ENCODE measurements at places on chromosomes 1 and 21.

- DNase-seq: no peak
Measured at GRCh38 chr1:101017448-101017847, 8.1 kb downstream of the DPH5 start.

- no peak for DNase-seq
Measured at GRCh38 chr21:34596561-34597271, 18.2 kb downstream of the RCAN1 start.

GRCh38 chr1:91759076-91759475, 126.9 kb downstream of the TGFBR3 start:
- DNase-seq: no peak

GRCh38 chr1:165849353-165850133, 22.1 kb downstream of the UCK2 start:
- DNase-seq: no peak

DNA sequence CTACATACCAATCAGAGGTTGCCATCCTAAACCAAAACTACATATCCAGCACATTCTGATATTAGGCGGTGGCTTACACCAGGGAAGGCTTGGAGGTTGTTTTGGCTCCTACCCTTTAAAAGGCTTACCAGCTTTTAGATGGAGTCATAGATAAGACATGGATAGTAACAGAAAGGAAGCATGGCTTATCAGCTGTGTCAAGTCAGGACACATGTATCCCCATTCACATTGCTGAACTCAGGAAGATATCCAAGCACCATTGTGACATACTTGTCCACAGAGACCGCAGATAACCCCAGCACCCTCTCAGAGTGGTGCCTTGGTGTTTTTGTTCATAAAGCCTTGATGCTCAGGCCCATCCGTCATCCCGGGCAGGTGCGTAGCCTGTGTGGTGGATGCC, 39.7 kb downstream of the ADARB1 start:
- DNase-seq: no peak

DNA sequence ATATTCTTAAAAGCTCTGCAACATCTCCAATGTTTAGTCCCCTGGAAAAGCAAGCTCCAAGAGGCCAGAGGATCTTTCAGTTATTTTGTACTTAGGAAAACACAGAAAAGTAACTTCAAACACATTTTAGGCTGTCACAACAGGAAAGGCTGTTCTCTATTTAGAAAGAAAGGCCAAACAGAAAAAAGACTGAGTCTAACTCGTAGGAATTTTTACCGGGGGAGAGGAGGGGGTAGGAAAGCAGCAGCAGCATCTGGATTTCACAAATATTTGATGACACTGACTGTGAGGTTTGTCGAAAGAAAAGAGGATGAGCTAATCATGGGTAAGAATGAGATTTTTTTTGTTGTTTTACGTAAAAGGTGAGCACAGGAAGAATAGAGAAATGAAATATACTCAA, 107.1 kb downstream of the EIF4G3 start:
- DNase-seq: no peak

DNA sequence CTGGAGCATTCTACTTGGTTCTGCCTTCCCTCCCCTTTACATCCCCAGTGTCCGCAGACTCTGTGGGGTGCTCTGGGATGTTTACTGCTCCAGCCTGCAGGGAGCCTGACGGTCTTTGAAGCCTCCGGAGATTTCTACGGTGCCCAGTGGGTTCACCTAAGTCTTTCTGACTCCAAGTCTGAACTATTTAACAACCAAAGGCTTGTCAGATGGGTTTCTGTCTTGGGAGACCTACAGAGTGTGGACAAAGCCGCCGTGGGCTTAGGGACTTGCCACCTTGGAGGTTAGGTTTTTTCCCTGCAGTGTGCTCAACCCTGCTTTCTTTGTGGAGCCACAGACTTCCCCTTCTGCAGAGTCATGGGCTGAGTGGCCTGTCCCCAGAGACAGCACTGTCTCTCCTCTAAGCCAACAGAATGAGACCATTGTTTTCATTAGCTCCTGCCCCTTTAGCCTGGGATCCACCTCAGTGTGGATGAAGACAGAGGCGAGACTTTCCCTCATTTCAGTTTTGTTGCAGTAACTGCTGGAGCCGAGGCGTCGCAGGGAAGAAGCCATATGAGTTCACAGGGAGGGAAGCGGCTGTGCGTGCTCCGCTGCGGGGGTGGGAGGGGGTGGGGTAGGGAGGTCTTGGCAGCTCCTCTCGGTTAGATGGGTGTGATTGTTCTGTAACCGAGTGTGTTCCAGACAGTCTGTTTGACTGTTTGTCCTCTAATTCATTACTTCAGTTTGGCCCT, 120.7 kb downstream of the CNIH3 start:
- no peak for DNase-seq

- DNase-seq: no peak
Measured at GRCh38 chr1:182716740-182717720, 32.6 kb upstream of the RGS8 start.

GRCh38 chr1:161115132-161115711, 2.6 kb downstream of the PFDN2 start:
- DNase-seq: no peak

DNA sequence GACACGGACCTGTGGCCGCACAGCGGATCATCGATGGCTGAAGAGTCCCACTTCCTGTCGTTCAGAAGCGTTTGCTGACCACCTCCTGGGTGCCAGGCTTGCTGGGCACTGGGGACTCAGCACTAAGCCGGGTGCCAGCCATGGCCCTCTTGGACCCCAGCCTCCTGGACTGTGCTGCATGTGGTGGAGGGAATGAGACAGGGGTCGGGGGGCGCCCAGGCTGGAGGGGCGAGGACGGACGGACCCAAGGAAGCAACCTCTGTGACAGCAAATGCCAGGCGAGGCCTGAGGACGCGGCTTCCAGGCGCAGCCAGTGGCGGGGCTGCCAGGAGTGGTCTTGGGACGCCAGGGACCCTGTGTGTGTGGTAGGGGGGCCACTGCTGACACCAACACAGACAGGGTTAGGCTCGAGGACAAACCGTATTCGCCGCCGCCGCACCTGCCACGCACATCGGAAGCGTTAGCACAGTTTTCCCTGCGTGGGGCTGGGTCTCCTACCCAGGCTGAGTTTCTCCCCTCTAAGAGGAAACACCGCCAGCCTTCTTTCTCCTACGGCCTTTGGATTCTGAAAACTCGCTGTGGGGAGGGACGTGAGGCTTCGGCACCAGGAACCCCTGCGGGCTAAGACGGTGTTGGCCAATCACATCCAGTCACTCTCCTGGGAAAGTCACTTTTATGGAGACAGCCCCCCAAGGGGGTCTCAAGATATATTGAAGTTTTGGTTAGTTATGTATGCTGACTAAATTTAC, 3.1 kb upstream of the MXRA8 start:
- DNase-seq: no peak

GRCh38 chr1:48627486-48627885, 149.2 kb downstream of the BEND5 start:
- DNase-seq: no peak

DNA sequence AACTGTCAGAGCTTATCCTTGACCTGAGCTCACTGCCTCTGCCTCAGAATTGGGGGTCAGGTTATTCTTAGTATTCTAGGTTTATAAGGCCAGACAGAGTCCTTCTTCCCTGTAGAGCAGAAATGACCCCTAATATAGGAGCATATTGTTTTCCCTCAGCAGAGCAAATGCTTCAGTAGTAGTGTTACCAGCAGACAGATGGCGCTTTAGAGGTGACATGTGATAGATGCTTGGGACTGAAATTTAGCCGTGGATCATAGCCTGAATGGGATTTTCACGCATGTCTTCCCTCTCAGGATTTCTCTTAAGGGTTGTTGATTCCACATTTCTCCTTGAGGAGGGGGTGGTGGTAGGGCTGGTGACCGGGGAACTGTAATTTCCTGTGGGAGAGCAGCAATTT, 24.5 kb downstream of the ADARB1 start:
- DNase-seq: no peak

DNA sequence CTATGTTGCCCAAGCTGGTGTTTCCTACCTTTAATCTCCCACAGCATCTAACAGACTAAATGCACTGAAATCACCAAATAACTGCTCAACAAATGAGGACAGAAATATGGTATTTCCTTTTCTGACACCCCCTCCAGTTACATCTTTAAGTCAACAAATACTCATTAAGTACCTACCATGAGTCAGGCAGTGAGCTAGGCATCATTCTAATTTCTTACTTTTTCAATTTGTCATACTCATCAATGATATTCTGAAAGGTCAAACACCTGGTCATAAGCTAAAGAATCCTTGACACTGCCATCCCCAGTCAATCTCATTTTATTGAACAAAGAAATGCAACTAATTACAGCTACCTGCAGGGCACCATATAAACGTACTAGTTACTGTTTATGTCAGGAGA, 36.6 kb downstream of the LUZP1 start:
- no peak for DNase-seq

DNA sequence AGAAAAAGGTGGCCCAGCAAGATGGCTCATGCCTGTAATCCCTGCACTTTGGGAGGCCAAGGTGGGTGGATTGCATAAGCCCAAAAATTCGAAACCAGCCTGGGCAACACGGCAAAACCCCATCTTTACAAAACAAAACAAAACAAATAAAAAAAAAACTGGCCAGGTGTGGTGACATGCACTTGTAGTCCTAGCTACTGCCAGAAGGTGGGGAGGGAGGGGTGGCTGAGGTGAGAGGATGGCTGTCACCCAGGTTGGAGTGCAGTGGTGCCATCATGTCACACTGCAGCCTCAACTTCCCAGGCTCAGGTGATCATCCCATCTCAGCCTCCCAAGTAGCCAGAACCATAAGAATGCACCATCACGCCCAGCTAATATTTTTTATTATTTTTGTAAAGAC, 22.8 kb downstream of the RERE start:
- DNase-seq: no peak

GRCh38 chr1:31511848-31512615, 64.3 kb upstream of the TINAGL1 start:
- peak; percentile 67 for DNase-seq

DNA sequence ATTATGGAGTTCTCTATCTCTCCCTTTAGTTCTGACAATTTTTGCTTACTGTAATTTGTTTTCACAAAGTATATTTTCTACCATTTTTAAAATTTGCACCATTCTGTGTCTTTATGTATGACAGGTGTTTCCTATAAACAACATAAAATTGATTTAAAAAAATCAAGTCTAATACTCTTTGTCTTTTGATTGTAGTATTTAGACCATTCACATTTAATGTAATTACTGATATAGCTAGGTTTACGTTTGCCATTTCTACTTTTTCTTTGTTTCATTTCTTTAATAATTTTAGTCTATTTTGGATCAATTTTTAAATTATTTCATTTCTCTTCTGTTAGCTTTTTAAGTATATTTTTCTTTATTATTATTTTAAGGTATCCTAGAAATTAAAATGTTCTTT, 44.4 kb upstream of the LCE5A start:
- no peak for DNase-seq

DNA sequence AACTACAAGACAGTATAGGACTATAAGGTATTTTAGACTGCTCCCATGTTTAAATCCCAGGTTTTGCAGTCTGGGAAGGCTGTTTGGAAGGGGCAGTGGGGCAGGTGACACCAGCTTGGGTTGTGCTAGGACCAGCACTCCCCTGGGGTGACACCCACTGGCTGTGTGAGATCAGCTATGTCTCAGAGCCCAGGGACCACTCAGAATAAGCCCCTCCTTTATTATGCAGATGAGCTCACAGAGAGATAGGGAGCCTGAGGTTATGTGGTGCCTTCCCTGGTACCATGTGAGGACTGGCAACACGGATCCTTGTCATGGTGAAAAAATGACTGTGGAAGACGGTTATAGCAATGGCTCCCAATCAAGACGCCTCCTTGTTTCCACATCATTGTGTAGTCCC, 71.0 kb downstream of the NENF start:
- no peak for DNase-seq

DNA sequence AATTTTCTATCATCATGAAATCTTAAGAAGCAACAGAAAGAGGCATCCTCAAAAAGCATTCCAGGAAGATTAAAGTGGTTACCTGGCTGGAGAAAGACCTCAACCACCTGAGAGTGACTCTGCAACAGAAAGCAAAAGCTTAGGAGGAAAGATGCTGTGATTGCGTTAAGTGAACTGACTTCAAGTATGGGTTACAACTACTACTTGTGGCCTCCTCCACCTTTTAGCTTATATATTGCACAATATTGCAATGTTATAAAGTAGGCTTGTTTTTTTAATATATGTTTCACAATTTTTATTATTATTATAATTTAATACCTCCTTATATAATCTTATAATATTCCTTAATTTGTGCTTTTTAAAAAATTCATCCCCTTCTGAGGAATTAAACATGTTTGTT, 1407.5 kb downstream of the KCNT2 start:
- no peak for DNase-seq

DNA sequence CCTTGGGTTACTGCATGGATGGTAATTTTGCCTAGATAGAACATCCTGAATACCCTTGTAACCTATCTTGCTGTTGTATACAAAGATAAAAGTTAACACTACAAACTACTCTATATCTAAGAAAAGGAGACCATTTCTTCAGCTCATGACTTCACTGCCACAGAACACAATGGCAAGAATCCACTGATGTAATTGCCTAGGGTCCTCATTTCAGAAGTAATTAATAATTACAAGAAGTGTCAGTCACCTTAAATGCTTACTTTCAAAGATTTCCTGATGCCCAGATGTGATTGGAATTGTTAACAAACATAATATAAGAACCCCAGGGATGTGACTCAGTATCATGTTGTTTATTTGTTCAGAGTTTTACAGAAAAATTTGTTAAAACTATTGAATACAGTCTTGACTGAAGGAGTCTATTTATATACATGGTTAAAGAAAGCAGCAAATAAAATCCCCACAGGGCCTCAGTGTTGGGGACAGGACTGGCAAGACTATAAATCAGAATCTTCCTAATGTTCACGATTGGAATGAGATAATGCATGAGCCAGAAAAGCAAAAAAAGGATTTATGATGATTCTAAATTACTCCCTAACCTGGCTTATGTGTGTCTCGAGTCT, 83.9 kb downstream of the CRB1 start:
- DNase-seq: no peak

DNA sequence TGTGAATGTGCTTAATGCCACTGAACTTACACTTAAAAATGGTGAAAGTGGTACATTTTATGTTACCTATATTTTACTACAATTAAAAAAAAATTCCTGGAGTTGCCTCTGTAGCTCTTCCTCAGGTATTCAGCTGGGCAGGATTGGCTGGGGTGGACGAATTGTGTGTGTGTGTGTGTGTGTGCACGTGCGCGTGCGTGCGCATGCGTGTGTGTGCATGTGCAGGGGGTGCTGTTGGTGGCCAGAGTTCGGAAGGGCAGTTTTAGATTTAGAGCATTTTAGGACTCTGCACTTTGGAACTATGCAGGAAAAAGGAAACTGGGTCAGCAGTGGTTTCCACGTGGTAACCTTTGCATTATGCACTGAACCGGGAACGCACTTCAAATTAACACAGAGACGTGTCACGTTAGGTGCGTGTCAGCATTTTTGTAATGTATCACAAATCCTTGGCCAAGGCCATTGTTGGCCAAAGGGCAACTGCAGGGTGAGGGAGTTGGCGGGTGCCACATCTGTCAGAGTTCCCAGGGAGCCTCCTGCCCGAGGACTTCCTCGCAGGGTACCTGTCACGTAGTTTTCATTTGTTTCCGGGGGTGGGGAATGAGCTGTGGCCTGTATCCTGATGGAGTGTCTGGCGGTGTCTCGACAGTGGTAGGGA, 312.8 kb downstream of the CAMTA1 start:
- DNase-seq: no peak

- peak; percentile 78 for DNase-seq
Measured at GRCh38 chr1:181152892-181153633, 64.6 kb downstream of the IER5 start.

- no peak for DNase-seq
Measured at GRCh38 chr1:20448671-20449071, 37.3 kb downstream of the CAMK2N1 start.

Data from mucosa of gallbladder (tissue), 1 donor.